Effector memory CD8-positive, alpha-beta T cell (primary cell): ENCODE measurements at places on chromosomes 7 and 10.

GRCh38 chr10:19971343-19972052 is 155.3 kb downstream of the PLXDC2 start:
- no peaks in the 10 kb centered on the region for H3K4me1 ChIP-seq
- no peak for DNase-seq
- no peak overlapping the region for H3K4me3 ChIP-seq
- no peaks in the 10 kb centered on the region for H3K36me3 ChIP-seq
- no peaks in the 10 kb centered on the region for H3K27me3 ChIP-seq

GRCh38 chr7:152476551-152476950 is 40.7 kb upstream of the KMT2C start:
- no peak overlapping the region for H3K27ac ChIP-seq
- DNase-seq = no peak
- peaks cover 4% of the 10 kb centered on the region for H3K36me3 ChIP-seq
- no peak overlapping the region for H3K4me3 ChIP-seq
- no peaks in the 10 kb centered on the region for H3K4me1 ChIP-seq
- no peaks in the 10 kb centered on the region for H3K27me3 ChIP-seq

- no peak overlapping the region for H3K4me3 ChIP-seq
- no peak for DNase-seq
- no peak overlapping the region for H3K27ac ChIP-seq
- no peaks in the 10 kb centered on the region for H3K27me3 ChIP-seq
Observed at GRCh38 chr7:103809229-103809994, 180.0 kb downstream of the RELN start.

- H3K4me1 ChIP-seq = peaks cover under 1% of the 10 kb centered on the region
- no peaks in the 10 kb centered on the region for H3K36me3 ChIP-seq
- DNase-seq = peak; percentile 27
- no peak overlapping the region for H3K4me3 ChIP-seq
Observed at GRCh38 chr7:21256310-21256877, 171.5 kb upstream of the SP4 start.

GRCh38 chr7:50738932-50739331 is 43.8 kb downstream of the GRB10 start:
- no peaks in the 10 kb centered on the region for H3K27me3 ChIP-seq
- H3K27ac ChIP-seq = peak overlapping the region; percentile 97
- peaks cover 6% of the 10 kb centered on the region for H3K36me3 ChIP-seq

- DNase-seq = no peak
- H3K27me3 ChIP-seq = peaks cover 17% of the 10 kb centered on the region
- H3K4me1 ChIP-seq = no peaks in the 10 kb centered on the region
- no peak overlapping the region for H3K4me3 ChIP-seq
- no peak overlapping the region for H3K27ac ChIP-seq
- H3K36me3 ChIP-seq = no peaks in the 10 kb centered on the region
Observed at GRCh38 chr7:3955751-3956696, 655.0 kb downstream of the SDK1 start.

GRCh38 chr7:92421676-92422435 is 25.4 kb upstream of the GATAD1 start:
- no peak overlapping the region for H3K27ac ChIP-seq
- H3K4me1 ChIP-seq = peaks cover 4% of the 10 kb centered on the region
- peaks cover 20% of the 10 kb centered on the region for H3K27me3 ChIP-seq
- DNase-seq = no peak

- no peak for DNase-seq
- H3K27me3 ChIP-seq = no peaks in the 10 kb centered on the region
- H3K4me3 ChIP-seq = no peak overlapping the region
Observed at GRCh38 chr7:111638078-111638477, 75.8 kb upstream of the IMMP2L start.

DNA sequence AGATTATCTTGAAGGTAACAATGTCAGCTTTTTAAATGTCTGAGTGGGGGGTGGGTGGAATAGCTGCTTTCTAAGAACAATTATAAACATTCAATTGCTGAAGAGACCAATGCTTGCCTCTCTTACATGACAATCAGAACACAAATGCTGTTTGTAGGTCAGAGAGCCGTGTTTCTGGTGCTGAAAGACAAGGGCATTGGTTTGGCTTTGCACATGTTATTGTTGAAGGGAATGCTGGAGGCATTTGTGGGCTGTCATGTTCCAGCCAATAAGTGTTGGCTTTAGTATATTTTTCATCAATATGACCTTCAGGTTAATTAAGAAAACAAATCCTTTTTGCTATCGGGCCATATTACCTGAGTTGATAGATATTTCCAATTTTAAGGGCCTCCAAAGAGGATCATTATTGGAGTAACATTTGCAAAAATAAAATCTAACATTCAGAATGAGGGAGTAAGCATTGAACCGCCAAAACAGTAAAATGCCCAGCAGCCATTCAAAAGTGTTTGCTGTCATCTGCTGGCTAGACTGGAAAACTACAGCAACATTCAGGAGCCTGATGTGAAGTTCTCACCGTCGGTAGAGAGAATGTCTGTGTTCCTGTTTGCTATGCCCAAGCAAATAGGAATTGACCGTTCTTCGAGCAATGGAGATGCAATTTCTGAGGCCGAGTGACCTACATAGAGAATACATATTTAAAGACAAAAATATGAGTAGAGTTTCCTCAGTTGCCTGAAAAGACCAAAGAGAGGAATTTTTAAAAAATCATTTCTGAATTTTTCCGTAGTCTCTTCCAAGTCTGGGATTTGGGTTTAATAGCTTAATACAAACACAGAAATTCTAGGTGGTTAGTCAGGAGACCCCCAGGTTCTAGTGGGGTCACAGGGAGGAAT is 118.9 kb downstream of the APBB1IP start:
- peaks cover 36% of the 10 kb centered on the region for H3K4me1 ChIP-seq
- H3K4me3 ChIP-seq = no peak overlapping the region
- H3K36me3 ChIP-seq = peaks cover 68% of the 10 kb centered on the region

DNA sequence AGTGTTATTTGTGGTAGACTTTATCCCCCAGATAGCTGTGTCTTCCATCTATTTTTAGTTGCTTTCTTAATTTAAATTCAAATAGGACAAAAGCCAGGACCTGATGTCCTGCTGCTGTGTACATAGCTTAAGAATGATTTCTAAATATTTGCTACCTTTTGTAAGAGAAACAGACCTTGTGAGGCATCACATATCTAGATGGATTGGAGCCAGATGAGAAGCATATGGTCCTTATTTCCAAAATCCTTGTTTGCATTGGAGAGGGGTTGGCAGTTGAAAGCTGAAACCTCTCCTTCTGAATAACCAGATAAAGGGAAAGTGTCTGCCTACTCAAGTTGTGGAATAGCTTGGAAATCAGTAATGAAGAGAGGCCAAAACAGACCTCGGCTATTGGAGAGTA is 50.7 kb upstream of the AMPH start:
- no peaks in the 10 kb centered on the region for H3K4me1 ChIP-seq
- no peak overlapping the region for H3K27ac ChIP-seq
- H3K27me3 ChIP-seq = peaks cover 36% of the 10 kb centered on the region
- no peak overlapping the region for H3K4me3 ChIP-seq
- no peaks in the 10 kb centered on the region for H3K36me3 ChIP-seq

DNA sequence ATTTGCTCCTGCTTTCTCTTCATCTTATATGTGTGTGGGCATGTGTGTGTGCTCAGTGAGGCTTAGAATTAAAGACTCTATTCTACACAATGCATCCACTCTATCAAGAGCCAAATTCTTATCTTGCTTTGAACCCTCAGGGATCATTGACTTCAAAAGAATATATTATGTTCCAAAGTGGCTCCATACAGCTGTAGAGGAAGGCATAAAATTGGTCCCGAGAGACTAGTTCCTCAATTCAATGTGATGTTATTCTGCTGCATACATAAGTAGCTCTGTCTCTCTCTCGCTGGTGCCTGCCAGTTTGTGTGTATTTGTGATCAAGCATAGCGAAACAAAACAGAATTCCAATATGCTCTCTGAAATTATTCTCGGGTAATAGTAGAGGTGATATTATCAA is 997.9 kb upstream of the POT1 start:
- no peaks in the 10 kb centered on the region for H3K36me3 ChIP-seq
- H3K4me3 ChIP-seq = no peak overlapping the region
- no peak for DNase-seq
- no peaks in the 10 kb centered on the region for H3K27me3 ChIP-seq
- no peak overlapping the region for H3K27ac ChIP-seq

DNA sequence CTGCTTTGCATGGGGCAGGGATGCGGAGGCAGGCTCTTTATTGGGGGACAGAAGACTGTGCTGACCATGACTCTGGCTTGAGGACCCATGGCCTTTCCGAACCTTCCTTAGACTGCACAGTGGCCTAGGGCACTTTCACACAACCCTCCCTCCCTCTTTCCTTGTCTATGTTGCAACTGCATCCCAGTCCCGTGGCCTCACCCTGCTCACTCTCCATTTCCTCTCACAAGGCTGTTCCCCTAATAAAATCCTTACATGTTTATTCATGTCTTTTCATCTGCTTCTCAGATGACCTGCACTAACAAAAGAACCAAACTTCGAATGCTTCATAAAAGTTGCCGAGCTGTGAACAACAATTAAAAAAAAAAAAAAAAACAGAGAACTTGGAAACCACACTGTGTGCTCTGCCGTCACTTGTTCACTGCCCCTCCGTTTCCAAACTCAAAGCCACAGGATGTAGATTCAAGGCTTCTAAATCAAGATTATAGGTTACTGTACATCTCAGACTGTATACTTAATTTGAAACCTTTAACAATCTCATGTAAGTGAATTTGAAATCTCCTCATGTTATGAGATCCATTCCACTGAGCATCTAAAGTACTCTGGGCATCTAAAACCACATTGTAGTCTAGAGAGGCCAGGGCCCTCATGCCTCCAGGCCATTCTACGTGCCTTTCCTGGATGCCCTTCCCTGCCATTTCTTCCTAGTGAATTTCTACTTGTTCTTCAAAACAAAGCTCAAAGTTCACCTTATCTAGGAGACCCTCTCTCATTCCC is 265.9 kb downstream of the SNX13 start:
- DNase-seq = no peak
- H3K36me3 ChIP-seq = no peaks in the 10 kb centered on the region
- H3K27ac ChIP-seq = no peak overlapping the region
- peaks cover 11% of the 10 kb centered on the region for H3K27me3 ChIP-seq
- H3K4me1 ChIP-seq = no peaks in the 10 kb centered on the region
- H3K4me3 ChIP-seq = no peak overlapping the region

- no peak overlapping the region for H3K4me3 ChIP-seq
- H3K36me3 ChIP-seq = peaks cover 42% of the 10 kb centered on the region
- H3K4me1 ChIP-seq = peaks cover 28% of the 10 kb centered on the region
- DNase-seq = no peak
- no peak overlapping the region for H3K27ac ChIP-seq
Observed at GRCh38 chr7:152355474-152356057, 80.2 kb downstream of the KMT2C start.

DNA sequence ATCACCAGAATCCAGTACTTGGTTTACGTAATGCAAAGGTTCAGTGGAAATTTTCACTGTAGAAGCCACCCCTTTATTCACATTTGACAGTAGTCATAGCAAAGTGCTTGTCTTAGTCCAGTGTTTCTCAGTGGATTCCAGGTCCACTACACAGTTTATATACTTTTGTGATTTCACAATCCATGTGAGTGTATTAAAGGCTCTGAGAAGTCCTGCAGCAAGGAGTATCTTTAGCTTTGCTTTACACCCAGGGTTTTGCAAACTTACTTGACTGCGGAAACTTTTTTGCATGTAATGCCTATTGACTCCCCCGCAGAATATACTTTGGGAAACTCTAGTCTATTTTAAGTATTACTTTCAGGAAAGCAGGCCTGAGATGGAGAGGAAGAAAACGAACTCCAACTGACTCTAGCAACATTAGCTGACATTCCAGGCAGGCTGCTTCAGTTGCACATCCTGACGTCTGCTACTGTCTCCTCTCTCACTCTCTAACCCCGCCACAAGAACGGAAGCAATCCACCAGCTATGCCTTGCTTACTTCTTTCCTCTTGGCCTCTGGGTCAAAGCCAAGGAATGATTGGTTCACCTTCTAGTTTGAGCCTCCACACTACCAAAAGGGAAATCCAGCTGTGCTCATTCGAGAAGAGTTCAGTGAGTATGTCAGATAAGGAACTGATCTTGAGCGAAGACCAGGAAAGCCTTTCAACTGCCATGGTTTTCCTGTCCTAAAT is 6.2 kb downstream of the PLXNA4 start:
- peaks cover 95% of the 10 kb centered on the region for H3K27me3 ChIP-seq
- H3K4me1 ChIP-seq = peaks cover 5% of the 10 kb centered on the region
- peaks cover 3% of the 10 kb centered on the region for H3K36me3 ChIP-seq
- no peak for DNase-seq
- no peak overlapping the region for H3K27ac ChIP-seq

DNA sequence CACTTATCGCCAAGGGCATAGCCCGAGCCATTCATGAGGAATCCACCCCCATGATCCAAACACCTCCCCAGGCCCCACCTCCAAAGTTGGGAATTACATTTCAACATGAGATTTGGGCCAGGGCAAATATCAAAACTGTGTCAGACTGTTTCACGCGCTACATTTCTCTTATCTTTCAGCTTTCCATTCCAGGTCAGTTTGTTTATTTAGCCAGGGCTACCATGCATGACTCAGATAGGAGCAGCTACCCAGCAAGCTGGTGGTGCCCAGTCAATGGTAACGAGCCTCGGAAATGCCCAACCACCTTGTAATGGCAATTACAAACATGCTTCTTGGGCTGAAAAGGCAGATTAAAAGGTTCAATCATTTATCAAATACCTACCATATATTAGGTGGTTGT is 43.6 kb upstream of the BAMBI start:
- peaks cover 3% of the 10 kb centered on the region for H3K36me3 ChIP-seq
- no peak overlapping the region for H3K27ac ChIP-seq
- no peak overlapping the region for H3K4me3 ChIP-seq

GRCh38 chr7:150801242-150801945 is 825 bp downstream of the TMEM176A start:
- DNase-seq = no peak
- peaks cover 4% of the 10 kb centered on the region for H3K4me1 ChIP-seq
- no peaks in the 10 kb centered on the region for H3K36me3 ChIP-seq
- peaks cover 72% of the 10 kb centered on the region for H3K27me3 ChIP-seq
- peak overlapping the region; percentile 77 for H3K4me3 ChIP-seq

DNA sequence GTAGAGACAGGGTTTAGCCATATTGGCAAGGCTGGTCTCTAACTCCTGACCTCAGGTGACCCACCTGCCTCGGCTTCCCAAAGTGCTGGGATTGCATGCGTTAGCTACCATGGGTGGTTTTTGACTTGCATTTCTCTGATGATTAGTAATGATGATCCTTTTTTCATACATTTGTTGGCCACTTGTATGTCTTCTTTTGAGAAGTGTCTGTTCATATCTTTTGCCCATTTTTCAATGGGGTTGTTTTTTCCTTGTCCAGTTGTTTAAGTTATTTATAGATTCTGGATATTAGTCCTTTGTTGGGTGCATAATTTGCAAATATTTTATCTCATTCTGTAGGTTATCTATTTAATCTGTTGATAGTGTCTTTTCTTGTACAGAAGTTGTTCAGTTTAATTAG is 4.3 kb upstream of the OR13A1 start:
- H3K4me3 ChIP-seq = no peak overlapping the region
- H3K27ac ChIP-seq = no peak overlapping the region
- no peaks in the 10 kb centered on the region for H3K36me3 ChIP-seq
- H3K27me3 ChIP-seq = peaks cover 28% of the 10 kb centered on the region
- H3K4me1 ChIP-seq = no peaks in the 10 kb centered on the region

DNA sequence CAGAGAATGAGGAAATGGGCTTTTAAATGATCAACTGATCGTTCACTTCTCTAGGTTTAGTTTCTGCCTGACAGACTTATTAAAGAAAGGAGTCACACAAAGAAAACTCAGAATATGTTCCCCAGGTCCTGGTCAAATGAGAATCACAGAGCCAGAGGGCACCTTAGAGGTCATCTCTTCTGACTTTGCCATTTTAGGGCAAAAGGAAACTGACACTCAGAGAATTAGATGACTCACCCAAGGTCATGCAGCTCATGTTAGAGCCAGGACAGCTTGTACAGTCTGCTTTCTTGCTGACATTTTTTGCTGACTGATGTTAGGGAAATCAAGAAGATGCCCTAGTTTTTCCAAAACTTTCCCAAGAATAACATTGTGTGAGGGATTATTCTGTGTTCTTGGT is 312.7 kb upstream of the SP8 start:
- no peaks in the 10 kb centered on the region for H3K36me3 ChIP-seq
- DNase-seq = no peak
- H3K27ac ChIP-seq = no peak overlapping the region
- peaks cover 23% of the 10 kb centered on the region for H3K27me3 ChIP-seq
- H3K4me1 ChIP-seq = no peaks in the 10 kb centered on the region
